Stimulated activated CD8-positive, alpha-beta memory T cell treated with anti-CD3 and anti-CD28 coated beads, Interleukin-15, amount 100 ng/mL, for 24 hours (primary cell): ENCODE measurements at places on chromosomes 7 and 10.

GRCh38 chr10:35035606-35036005, 54.5 kb downstream of the CUL2 start:
- no peak for DNase-seq

- no peak for DNase-seq
Observed at GRCh38 chr7:70602117-70602516, 529.8 kb upstream of the GALNT17 start.

DNA sequence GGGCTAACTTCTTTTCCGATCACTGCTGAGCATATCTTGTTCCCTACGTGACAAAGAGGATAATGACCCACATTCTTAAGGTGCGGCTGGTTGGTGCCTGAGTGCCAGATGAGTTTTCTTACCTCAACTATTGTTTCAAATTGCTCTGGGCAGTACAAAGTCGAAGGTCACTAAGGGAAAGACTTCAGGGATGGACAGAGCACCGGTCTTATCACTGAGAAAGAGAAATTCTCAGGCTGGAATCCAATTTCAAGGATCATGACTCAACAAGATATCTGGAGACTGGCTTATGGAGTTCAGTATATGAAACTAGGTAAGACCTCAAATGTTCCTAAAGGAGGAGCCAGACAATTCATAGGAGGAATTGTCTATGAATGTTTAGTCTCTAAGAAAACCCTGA, 780.3 kb downstream of the SUGCT start:
- no peak for DNase-seq

- DNase-seq: no peak
Observed at GRCh38 chr7:142513178-142513955, 235.9 kb upstream of the PRSS1 start.

- no peak for DNase-seq
Observed at GRCh38 chr7:148318102-148318811, 272.3 kb upstream of the C7orf33 start.
